Activated naive CD8-positive, alpha-beta T cell treated with anti-CD3 and anti-CD28 coated beads, Interleukin-2, amount 10 ng/mL, durations not matched to agents 7 days and 5 days (primary cell): ENCODE measurements at places on chromosomes 11 and 22. TPM values are rescaled to one million over a fixed set of nuclear protein-coding genes. Genes with fewer than 3 reads are reported as not detected.

The ANGPTL5 gene
- not detected for total RNA-seq

The APOA4 gene
- total RNA-seq = not detected

The MIF gene
- 776 TPM for total RNA-seq

The HBE1 gene
- total RNA-seq = not detected
